ENCODE measurements at places on chromosomes 11 and 22.
A peak's percentile ranks its signal among the peaks of the same experiment; 100 is the strongest.

DNA sequence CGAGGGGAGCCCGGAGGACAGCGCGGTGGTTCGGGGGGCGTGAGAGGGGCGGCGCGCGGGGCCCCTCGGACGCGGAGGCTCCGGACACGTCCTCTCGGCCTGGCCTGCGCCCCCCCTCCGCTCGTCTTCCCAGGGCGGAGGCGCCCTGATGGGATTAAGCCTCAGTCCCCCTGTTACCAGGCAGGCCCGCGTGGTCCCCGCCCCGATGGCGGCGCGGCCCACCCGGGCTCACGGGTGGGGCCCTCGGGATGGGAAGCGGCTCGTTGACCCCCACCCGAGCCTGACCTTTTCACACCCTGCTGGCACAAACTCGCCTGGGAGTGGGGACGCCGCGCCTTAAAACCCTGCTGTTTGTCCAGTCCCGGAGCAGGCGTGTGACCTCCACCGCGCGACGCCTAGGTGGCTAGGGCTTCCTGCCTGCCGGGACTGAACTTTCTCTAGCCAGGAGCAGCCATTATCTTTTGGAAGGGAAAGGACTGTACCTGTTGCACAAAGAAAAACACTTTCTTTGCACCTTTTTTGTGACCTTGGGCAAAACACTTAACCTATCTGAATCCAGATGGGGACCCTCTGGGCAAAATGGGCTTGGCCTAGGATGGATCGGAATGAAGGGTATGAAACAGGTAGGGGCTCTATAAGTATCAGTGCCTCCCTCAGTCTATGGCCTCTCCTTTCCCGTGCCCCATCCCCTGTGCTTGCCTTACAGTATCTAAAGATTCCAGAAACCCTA lies 1.0 kb downstream of the KIAA1671 start:
- DNase-seq: no peak

GRCh38 chr11:24688981-24689380 lies 192.1 kb downstream of the LUZP2 start:
- DNase-seq: no peak

DNA sequence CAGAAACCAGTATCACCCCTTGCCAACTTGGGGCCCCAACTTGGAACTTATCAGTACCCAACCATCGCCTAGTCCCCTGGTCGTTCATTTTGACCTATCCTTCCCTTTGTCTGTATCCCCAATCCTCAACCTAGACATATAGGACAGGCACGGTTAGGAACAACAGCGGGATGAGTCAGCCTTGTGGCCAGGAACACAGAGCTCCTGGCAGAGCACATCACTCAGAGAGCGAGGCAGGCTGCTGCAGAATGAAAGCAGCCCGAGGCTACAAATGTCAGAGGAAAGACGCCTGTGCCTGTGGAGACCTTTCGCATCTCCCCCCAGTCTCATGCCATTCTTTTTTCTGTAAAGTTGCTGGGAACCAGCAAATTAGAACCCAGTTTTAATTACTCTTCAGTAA lies 14.6 kb downstream of the DKK3 start:
- DNase-seq: no peak

- DNase-seq: peak; percentile 12
Observed at GRCh38 chr11:73404048-73404447, 27.8 kb downstream of the RELT start.

DNA sequence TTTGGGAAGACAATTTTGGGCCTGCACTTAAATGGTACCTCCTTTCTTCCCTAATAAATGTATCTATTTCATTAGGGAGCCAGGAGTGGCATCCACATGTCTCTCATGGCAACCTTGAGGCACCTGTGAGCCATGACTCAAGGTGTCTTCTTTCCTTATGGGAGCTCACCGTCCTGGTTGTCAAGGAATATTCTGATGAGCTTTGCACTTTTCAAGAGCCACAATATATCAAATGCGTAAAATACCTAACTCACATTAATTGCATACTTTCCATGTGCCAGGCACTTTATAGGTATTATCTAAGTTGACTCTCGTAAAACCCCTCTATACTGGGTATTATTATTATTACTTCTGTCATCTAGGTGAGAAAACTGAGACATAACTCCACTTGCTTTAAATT lies 32.5 kb downstream of the MUC15 start:
- DNase-seq: no peak

DNA sequence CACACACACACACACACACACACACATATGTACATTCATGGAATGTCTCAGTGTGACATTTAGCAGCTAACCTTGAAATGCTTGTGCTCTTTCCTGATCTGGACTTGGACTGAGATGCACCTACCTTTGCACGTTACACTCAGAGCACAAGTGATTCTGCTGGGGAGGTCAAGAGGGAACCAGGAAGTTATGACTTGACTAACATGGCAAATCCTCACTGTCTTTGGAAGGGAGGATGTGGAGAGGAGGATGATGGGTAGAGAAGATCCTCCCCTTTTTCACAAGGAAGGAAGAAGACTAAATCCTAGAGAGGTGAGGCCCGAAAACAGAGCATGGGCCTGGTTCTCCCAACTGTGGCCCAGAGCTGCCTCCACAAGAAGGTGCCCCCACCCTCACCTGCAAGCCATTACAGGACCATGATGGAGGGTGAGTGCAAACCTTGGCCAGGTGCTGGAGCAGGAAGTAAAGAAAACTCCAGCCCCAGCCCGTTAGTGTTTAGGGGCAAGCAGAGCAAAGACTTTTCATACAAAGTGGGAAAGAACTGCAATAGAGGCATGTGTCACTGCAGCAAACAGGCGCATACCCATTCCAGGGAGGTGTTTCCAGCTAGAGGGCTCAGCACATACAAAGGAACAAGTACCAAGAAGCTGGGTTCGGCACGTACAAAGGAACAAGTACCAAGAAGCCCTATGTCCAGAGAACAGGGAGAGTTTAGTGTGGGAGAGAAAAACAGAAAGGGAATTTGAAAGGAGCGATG lies 26.4 kb downstream of the SCN4B start:
- no peak for DNase-seq

GRCh38 chr22:47308886-47309285 lies 546.4 kb downstream of the TBC1D22A start:
- DNase-seq: no peak

DNA sequence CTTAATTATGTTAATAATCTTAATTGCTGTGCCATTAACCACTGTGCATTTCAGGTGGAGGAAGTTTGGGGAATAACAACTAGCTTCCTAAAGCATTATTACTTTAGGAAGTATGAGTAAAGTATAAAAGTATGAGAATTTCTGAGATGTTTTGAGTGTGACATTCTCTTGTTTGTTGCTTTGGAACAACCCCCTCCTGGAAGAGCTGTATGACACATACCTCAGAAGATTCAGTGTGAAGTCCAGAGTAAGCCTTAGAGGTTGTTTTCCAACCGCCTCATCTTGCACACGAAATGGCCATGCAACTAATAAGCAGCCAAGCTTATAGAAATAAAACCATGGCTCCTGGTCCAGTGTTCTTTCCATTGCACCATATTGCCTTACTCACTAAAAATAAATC lies 21.7 kb downstream of the CCDC81 start:
- DNase-seq: no peak

GRCh38 chr22:44385781-44386180 lies 73.0 kb upstream of the SHISAL1 start:
- no peak for DNase-seq

DNA sequence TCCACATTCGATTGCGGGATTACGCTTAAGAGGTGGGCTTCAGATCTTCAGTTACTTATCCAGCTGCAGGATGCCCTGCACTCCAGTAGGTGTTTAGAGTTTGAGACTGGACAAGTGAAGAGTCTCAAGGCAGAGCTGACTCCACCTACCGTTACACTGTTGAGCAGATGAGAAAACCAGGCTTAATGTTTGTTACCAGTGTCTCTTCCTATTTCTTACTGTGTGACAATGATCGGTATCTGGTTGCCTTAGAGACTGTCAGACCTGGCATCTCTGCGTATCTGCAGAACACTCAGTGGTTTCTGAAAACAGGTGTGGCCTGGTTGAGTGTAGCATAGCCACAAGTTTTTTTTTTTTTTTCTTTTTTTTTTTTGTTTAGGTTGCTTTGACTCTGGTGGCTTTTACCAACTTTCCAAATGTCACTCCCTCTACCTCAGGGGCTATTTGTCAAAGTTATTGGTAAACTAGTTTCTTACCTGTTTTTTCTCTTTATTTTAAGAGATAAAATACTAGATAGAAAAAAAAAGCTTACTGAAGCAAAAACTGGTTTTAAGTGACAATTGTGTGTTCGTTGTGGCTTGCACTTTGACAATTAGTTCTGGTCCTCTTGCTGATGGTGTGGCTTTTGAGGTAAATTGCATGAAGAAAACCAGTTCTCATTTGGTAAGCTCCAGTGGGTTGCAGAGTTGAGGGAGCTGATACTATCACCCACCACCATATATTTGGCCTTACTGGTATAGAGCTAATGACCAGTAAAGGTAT lies 284.8 kb downstream of the ETS1 start:
- DNase-seq: no peak

GRCh38 chr11:129787532-129788155 lies 28.0 kb upstream of the TMEM45B start:
- DNase-seq: no peak

DNA sequence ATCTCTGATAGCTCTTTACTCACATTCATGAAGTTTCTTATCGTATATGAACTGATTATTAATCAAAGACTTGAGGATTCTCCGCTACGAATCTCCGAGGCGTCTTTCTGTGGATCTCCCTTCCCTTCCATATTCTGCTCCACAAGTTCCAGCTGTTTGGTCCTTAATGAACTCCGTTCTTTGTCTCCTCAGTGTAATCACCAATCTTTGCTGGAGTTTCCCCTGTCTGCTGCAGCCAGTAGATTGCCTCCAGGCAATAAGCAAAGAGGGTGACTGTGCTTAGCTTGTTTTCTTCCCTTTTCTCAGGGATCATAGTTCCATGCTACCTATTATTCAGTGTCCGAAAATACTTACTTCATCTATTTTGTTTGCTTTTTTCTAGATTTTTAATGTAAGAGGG lies 169.6 kb upstream of the FOLH1 start:
- DNase-seq: no peak

- no peak for DNase-seq
Observed at GRCh38 chr11:5546457-5546856, 1.9 kb downstream of the OR52H1 start.

DNA sequence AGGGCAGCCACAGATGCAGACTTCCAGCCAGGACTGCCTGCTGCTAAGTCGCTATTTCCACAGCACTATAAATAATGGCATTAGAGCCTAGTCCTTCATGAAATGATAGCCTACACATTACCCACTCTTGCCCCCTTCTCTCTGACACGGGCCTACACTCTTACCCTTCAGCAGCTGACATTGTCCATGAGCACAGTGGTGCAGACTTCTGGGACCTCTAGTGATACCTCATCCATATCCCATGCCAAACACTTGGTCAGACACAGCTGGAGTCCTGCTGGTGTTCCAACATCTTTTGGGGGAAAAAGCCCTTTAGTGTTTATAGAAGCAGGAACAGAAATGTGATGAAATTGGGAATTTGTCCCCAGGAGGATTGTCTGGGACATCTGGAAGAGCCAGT lies 43.4 kb upstream of the RAB1B start:
- no peak for DNase-seq

All from NCI-H1105 treated with DMSO at 0.1 percent for 48 hours (cell line).